Transverse colon (tissue), 4 donors: ENCODE measurements at places on chromosomes 11 and 22. TPM values are rescaled to one million over a fixed set of nuclear protein-coding genes. Genes with fewer than 3 reads are reported as not detected.

GRCh38 chr11:65456418-65456817 is 33.8 kb downstream of the NEAT1 start:
- no peak for DNase-seq

- peak; percentile 54 for DNase-seq
Observed at GRCh38 chr11:62546929-62547625, 471 bp upstream of the AHNAK start.

GRCh38 chr22:44195189-44195871 is 14.6 kb downstream of the PARVG start:
- no peak for DNase-seq

GRCh38 chr11:57248780-57249383 is 11.8 kb upstream of the APLNR start:
- peak; percentile 63 for DNase-seq

- peak; percentile 41 for DNase-seq
Observed at GRCh38 chr11:7596975-7597391, 76.3 kb downstream of the CYB5R2 start.

- DNase-seq = no peak
Observed at GRCh38 chr22:42562279-42562678, 8.5 kb downstream of the SERHL2 start.

DNA sequence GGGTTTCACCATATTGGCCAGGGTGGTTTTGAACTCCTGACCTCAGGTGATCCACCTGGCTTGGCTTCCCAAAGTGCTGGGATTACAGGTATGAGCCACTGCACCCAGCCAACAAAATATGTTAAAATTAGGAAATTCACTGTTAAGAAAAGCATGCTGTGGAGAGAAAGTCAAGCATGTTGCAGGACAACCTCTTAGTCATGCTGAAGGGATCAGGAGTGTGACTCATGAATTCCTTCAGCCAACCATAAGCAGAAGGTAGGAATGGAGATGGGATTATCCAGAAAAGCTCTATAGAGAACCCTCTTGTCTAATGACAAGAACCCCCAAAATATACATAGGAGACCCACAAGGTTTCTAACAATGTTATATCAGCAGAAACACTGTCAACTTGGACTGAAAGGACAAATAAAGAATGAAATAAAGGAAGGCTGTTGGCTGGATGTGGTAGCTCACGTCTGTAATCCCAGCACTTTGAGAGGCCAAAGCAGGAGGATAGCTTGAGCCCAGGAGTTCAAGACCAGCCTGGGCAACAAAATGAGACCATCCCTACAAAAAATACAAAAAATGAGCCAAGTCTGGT is 16.0 kb downstream of the MRTFA start:
- no peak for DNase-seq

DNA sequence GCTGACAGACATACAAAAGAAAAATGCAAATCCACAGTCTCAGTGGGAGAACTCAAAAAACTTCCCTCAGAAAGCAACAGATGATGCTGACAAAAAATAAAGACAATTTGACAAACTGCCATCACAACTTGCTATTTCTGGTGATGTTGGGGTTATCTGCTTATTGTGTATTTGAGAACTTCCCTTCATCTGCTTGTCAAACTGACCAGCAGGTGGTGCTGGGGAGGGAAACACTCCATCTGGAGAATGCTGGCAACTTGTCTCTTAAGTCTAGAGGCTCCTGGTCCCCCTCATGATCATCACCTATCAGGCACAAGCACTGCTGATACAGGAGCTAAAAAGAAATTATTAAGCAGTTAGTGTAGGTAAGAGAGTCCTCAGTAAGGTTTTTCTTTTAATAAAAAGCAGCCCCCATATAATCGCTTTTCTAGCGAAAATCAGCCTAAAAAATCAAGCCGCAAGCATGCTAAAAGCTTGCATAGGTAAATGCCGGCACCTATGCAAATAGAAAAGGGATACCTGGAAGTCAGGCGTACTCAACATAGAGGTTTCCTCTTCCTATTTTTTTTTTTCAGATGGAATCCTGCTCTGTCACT is 9.8 kb upstream of the FAM111B start:
- DNase-seq = peak; percentile 75

DNA sequence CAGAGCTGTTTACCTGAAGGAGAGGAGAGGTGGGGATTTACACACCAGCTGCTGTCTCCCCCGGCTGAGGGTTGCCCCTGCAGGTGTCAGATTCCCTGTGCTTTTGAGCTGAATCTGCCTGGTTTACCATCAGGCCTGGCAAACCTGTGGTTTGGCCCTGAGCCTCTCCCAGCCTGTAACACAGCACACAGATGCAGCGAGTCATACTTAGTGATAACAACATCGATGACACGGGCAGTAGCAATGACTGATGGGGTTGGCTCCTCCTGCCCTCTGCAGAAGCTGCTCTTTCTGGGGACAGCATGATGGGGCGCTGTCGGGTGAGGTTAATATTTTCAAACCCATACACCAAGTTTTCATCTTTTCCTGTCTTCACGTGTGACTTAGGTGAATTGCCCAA is 380.0 kb upstream of the B3GAT1 start:
- no peak for DNase-seq

DNA sequence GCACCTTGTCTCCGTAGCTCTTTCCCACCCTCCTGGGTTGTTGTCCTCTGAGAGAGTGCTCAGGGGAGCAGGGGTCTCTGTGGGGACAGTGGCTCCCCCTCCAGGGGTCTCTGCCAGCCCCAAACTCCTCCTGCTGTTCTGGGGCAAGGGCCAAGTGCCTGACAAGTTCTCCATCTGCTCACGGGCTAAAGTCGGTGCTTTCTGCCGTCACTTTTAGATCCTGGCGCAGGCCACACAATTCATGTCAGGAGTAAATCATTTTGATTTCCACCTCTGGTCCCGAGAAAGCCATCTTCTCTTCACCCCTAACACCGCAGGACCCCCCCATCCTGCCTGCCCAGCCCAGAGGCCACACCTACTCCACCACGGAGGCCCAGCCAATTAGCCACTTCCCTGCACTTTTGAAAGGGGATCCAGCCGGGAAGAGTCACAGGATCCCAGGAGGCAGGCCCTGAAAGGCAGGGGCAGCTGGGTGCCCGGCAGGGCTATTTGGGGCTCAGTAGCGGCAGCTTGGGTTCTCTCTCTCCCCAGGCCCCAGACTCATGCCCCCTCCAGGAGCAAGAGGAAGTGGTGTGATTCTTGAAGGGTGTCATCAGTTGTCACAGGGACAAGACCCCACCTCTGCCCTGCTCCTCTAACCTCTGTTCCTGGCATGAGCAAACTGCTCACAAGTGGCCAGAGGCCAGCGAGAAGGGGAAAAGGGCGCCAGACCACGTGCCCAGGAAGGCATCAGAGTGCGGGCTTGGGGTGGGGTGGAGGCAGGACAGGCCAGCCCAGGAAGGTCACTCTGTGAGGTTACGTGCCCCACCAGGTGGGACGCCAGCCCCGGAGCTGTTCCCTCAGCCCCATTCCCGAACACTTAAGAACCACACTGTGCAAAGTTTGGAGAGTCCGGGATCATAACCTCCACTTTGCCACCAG is 1.3 kb downstream of the MACROD1 start:
- DNase-seq = peak; percentile 36

DNA sequence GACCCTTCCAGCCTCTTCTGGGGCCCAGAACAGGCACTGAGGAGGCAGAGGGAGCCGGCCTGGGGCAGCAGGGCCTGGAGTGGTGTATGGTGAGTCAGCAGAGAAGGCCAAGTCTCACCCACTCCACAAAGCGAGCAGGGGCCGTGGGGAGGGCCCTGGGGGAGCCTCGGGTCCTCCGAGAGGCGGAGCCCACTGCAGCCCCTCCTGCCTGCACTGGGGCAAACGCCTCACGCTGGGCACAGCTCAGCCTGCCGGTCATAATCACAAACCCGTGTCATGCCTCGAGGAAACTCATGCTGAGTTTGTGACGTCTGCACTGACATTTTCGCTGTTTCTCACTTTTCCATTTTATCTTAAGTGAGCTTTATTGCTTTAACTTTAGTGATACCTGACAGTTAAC is 38.4 kb downstream of the TOLLIP start:
- DNase-seq = no peak

- no peak for DNase-seq
Observed at GRCh38 chr11:74535371-74536160, 42.0 kb upstream of the LIPT2 start.

- DNase-seq = no peak
Observed at GRCh38 chr11:123180166-123180565, 14.9 kb downstream of the CLMP start.

GRCh38 chr11:42913731-42914130 is 398.1 kb upstream of the API5 start:
- no peak for DNase-seq

- no peak for DNase-seq
Observed at GRCh38 chr11:100316952-100317351, 370.1 kb upstream of the ARHGAP42 start.

DNA sequence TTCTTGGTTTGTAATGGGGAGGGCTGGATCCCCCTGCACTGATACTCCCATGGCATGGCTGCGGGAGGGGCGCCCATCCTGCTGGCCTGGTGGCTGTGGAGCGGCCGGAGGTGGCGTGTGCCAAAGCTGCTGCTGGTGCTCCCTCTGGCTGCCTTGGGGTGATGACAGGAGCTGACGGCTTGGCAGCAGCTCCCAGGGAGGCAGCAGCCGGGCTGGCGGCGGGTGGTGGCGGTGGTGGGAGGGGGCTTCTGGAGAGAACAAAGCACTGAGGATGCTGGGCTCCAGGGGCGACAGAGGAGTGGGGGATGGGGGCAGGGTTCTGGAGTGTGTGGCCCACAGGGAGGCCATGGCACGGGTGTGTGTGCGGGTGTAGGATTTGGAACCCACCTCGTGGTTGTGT is 11.4 kb upstream of the MPPED1 start:
- no peak for DNase-seq

DNA sequence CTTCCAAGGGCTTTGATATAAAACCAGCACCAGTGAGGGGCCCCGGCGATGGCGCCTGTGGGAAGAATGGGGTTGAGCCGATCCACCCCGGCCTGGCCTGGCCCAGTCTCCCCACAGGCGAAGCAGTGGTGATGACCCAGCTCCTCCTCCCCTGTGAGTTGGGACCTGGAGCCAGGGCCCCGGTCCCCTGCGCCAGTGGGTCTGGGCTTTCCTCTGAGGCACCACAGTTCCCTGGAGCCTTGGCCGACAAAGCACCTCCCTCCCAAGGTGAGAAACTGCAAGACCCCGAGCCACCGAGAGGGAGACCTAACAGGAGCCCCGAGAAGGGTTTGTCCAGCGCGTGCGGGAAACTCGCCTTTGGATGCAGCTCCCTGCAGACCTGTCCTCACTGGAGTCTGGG is 942.9 kb downstream of the BRD1 start:
- DNase-seq = no peak

DNA sequence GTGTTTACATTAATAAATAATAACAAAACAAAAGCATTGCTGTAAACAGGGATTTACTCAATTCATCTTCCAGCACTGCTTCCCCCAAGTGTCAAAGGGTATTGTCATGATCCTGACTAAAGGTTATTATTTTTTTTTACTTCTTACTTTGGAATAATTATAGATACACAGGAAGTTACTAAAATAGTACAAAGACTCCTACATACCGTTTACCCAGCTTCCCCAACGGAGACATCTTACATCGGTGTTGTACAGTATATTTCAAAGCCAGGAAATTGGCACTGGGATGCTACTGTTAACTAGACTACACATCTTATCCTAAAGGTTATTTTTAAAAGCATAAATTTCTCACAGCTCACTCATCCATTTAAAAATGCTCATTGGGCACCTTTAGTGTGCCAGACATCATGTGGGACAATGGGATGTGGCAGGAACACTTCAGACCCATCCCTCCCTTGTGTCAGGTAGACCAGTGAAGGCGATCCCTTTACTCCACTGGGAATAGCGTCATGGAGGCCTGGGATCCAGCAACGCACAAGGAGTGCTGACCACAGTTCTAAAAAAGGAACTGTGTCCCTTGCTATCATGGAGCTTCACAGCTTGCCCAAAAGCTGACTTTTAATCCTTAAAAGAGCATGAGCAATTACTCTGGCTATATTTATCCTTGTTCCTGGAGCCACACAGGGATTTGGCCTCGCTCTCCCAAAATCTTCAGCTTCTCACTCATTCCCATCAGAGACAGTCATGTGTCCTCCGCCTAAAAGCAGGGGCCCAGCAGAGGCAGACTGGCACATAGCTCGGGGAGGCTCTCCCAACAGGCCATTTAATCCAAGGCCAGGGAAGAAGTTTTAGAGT is 3.1 kb upstream of the IRAG1 start:
- no peak for DNase-seq

DNA sequence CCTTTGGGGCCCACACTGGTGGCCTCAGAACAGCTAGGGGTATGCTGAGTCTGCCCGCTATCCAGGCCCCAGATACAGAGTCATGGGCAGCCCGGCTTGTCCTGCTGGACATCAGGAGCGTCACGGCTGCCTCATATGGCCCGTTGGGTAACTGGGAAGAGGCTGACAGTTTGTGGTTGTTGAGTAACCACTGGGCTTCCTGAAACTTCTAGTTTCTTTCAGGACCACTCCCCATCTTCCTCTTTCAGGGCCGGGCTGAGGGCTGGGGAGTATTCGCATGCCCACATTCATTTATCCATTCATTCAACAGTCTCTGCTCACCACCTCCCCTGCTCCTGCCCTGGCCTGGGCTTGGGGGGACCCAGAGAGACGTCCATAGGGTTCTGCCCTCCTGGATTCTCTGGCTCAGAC is 13.4 kb upstream of the P2RY2 start:
- DNase-seq = peak; percentile 41

DNA sequence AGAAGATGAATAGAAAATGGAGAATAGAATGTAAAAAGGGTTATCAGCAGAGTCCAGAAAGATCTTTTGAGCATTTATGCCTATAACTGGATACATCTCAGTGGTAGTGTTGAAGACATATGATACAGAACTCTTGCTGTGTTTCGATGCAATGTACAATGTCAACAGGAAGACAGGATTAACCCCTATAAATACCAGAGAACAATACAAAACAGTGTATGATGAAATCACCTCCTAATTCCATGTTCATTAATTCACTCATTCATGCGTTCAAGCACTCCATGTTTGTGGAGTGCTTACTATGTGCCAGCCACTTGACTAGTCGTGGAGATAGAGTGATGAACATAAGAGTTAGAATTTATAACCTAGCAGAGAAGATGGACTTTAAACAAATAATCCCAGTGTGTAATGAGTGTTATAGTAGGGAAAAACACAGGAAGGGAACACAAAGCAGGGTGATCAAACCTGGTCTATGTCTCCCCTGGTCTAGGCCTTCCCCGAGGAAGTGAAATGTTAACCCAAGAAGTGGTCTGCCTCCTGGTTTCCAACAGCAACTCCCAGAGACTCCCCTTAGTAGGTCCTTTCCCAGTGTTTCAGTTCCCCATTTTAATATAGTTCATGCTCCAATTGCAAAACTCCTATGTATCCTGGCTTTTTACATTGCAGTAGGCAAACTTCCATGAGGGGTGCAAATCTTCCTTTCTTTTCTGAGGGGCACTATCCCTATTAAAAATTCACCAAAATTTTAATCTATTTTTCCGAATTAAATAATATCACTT is 9.1 kb upstream of the SESN3 start:
- DNase-seq = no peak

CCDC15 gene
- total RNA-seq = 0.82 TPM

WT1 gene
- not detected for total RNA-seq

PKP3 gene
- 359 TPM for total RNA-seq

CRYBB2 gene
- not detected for total RNA-seq

NNMT gene
- 178 TPM for total RNA-seq

SSTR3 gene
- total RNA-seq = 0.16 TPM

ELMOD1 gene
- total RNA-seq = 0.16 TPM

LSP1 gene
- 69.6 TPM for total RNA-seq

SLC15A3 gene
- total RNA-seq = 8.1 TPM

SLC16A8 gene
- not detected for total RNA-seq

MMP8 gene
- not detected for total RNA-seq

RANBP1 gene
- 107 TPM for total RNA-seq

NXPE4 gene
- 184 TPM for total RNA-seq

SPON1 gene
- total RNA-seq = 57.9 TPM

VSIG2 gene
- 101 TPM for total RNA-seq
